ENCODE measurements at places on chromosomes 5 and 9.
A peak's percentile ranks its signal among the peaks of the same experiment; 100 is the strongest.

DNA sequence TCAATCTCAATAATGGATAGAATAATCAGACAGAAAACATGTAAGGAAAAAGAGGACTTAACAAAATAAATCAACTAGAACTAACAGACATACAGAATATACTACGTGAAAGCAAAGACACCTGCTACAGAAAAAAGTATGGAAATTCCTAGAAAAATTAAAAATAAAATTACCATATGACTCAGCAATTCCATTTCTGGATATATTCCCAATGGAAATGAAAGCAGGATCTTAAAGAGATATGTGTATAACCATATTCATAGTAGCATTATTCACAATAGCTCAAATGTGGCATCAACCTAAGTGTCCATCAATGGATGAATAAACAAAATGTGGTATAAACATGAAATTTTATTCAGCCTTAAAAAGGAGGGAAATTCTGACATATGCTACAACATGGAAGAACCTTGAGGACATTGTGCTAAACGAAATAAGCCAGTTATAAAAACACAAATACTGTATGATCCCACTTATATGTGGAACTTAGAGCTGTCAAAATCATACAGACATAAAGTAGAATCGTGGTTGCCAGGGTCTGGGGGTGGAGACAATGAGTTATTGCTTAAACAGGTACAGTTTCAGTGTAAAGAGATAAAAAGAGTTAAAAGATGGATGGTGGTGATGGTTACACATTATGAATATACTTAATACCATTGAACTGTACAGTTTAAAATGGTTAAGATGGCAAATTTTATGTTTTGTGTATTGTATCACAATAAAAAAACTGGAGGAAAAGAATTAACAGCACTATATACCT lies 6.9 kb downstream of the PLAA start:
- DNase-seq: no peak

DNA sequence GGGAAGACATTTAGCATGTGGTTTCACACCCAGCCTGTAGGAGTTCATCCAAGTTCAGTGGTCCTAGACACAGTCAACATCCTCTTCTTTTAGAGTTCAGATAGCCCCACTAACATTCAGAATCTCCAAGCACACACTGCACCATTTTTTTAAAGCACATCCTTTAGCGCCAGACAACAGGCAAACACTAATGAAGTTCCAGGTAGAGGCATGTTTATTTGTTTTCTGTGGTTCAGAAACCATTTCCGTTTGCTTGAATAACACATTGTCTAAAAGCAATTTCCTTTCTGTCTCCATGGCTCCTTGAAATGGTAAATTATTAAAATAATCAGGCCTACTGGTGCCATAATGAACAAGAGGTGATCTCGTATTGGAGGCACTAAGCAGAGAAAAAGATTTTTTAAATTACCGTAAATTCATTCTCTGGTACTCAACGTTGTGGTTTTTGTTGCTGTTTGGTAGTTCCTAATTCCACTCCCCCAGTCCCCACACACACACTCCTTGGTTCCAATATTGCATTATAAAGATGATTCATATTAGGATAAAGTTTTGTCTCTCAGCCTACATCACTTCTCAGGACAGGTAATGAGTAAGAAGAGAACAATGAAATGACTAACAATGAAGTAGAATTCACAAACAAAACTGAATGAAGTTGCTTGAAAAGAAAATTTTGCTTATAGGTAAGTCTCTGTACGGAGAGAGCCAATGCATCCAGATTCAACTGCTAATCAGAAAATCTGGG lies 153.1 kb downstream of the PCSK1 start:
- DNase-seq: peak; percentile 83

- DNase-seq: no peak
Observed at GRCh38 chr5:11449217-11449616, 455.0 kb downstream of the CTNND2 start.

DNA sequence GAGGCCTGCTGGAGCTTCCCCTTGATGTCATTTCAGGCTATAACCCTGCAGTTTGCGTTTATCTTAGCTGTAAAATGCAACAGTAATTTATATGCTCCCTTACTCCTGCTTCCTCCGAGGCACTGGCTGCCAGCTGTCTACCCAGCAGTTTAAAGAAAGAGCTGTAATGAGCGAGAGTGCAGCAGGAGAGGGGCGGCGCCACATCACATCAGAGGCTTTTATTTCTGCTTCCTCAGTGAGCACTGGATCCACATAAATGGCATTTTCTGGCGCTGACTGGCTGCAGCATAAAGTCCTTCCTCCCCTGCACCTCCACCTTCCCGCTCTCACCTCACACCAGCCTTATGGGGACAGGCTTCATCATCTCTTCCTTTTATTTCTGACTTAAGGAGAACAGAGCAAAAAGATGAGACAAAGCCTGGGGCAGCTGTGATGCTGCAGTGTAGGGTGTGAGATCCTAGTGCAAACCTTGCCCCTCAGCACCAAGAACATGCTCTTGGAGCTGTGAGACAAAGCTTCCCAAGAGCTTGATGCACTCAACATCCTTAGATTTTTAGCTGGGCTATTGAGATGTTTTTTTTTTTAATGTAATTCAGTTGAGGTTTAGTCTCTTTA lies 829.6 kb upstream of the ZNF608 start:
- DNase-seq: no peak

GRCh38 chr9:91857291-91858212 lies 92.5 kb downstream of the ROR2 start:
- DNase-seq: no peak

DNA sequence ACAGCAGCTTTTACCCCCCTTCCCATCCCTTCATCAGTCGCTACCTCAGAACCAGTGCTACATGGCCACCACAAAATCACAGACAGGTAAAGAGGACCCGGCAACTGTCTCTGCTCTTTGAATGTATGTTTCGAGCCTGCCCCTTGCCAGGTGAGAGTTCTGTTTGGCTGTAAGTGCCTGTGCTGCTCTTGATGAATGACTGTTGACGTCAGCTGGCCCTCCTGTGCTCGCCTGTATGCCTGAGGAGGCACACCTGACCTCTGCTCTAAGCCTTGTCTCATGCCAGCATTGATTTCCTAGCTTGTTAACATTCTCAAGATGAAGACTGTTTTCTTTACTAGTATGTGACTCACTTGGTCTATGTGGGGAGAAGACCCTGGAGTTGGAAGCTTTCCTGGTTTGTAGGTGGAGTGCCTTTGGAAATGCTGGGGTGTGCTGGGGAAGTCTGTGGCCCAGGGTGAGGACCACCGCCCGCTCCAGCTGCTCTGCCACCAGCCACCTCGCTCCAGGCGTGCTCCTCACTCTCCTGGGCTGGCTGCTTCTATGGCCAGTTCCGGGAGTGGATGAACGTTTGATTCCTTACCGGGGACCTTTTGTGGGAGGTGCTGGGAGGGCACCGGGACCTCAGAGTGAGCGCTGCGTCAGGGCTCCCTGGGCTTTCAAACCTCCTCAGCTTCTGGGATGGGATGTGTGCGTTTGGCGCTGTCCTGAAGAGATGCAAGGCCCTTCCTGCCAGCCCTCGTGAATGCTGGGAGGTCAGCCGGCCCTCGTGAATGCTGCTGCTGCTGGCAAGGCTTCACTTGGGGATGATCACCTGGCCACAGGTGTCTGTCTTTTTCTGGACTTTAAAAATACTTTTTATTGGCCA lies 109.9 kb downstream of the EHMT1 start:
- no peak for DNase-seq

DNA sequence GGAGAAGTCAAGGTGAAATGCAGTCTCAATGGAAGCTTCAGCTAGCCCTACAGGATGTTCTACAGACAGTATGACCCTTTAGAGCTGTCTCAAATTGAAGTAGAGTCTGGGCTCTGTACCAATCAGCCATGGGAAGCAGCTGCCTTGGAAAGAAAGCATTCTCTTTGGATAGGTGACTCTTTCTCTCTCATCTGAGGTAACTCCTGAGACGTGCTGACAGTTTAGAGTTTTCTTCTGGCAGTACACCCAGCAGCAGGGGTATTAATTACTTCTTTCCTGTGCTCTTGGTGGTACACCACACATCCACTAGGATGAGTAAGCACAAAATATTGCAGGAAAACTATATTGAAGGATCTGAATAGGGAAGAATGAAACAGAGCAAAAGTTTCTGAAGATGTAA lies 329.6 kb upstream of the RGMB start:
- peak; percentile 55 for DNase-seq

- DNase-seq: no peak
Observed at GRCh38 chr5:94217745-94218144, 400.7 kb downstream of the KIAA0825 start.

DNA sequence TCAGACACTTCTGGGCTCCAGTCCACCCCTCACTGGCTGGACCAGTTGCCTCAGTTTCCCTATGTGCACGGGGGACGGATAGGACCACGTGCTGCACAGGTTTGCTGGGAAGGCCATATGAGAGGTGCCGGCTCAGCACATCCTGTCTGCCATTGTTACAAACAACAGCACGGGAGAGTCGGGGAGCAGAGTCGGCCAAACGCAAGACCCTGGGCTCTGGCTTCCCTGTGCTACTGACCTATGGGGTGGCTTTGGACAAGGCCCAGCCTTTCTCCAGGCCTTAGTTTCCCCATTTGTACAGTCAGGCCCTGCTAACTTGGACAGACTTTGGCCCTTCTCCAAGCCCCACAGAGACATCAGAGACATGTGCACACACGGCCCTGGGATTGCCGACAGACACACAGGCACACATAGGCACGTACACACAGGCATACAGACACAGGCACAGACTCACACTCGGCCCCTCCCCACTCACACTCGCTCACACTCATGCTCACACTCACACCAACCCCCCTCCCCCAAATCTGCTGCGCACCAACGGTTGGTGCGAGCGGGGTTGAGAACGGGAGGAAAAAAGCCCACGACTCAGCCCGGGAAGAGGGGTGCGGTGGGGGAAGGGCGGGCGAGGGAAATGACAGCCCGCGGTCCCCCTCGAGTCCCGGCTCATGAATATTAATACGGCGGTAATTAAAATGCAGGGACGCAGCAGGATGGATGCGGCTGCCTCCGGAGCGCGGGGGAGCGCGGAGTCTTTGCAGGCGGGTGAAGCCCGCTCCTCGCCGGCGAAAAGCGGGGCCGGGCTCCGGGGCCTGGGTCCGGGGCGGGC lies 133.0 kb downstream of the C9orf50 start:
- DNase-seq: peak; percentile 68

DNA sequence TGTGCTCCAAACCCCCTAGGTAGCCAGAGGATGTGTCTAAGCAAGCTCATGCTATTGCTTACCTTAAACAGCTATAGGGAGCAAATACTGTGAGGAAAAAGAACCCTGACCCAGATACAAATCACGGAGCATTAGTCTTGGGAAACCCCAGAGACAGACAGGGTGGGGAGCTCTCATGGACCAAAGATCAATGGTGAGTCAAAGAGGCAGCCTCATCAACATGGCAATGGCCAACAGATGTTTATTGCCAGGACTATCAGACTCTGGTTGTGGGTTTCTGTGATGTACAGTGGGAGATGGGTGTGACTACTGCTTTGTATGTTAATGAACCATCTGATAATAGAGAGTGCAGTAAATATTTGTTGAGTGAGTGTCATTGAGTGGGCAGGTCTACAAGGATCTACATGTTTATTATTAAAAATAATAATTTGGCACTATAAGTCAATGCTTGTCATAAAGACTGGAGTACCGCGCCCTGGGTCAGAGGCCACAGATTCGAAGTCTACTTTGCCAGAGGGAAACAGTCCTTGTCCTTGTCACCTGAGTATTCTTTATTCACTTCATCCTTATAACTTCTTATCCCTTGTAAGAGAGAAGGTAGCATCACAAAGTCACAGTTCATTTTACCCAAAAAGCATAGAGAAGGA lies 56.5 kb upstream of the RAI14 start:
- no peak for DNase-seq

- DNase-seq: no peak
Observed at GRCh38 chr5:32013658-32014057, 160.5 kb downstream of the GOLPH3 start.

- no peak for DNase-seq
Observed at GRCh38 chr9:136671646-136672430, 9.1 kb downstream of the EGFL7 start.

- peak; percentile 90 for DNase-seq
Observed at GRCh38 chr9:96491079-96491879, 41.3 kb downstream of the HABP4 start.

GRCh38 chr5:20524991-20525529 lies 537.1 kb upstream of the CDH18 start:
- DNase-seq: peak; percentile 62

DNA sequence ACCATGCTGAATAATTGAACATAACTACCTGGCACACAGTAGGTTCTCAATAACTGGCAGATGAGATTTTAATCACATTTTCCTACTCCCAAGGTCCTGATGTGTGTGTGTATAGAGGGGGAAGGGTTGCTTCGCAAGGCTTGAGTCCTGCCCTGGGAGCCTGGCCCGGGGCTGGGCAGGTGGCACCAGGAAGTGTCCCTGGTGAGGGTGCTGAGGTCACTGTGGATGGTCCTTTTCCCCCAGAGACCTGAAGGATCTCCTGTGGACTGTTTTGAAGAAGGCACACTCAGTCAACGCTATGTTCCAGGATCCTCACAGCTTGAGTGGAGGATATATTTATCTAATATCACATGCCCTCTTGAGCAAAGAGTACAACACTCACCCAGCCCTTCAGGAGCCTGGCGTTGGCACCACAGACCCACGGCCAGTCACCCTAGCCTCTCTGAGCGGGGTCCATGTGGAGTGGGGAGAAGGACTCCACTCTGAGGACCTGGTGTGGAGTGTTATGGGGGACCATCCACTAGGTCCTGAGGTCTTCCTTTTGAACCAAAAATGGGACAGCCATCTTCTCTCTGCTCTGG lies 177.8 kb downstream of the GABBR2 start:
- no peak for DNase-seq

All from M059J (cell line).